ENCODE measurements at places on chromosomes 7 and 10. TPM values are rescaled to one million over a fixed set of nuclear protein-coding genes. Genes with fewer than 3 reads are reported as not detected.

The ST7 gene
- total RNA-seq, result 26.2 TPM

The HABP2 gene
- not detected for total RNA-seq

DNA sequence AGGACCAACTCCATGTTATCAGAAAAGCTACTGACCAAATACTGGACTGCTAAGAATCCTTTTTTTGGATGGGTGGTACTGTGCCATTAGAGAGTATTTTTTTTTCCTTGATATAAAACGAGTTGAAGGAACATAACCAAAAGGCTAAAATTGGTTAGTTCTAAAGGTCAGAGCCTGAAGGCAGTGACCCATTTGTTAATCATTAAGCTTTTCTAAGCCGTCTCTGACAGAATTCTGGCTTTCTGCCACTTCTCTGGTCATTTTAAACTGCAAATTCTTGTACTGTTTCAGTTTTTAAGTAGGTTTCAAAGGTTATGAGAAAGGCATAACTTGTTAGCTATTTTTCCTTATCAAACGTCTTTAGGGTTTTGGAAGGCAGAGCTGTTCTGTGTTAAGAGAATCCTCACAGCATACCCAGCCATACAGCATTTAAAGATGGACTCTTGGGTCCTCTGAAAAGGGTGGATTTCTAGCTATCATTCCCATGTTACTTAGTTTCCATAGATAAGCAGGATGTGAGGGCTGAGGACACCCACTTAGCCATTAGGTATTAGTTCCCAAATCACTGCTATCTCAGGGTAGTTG is 196.8 kb downstream of the RNLS start:
- DNase-seq, result peak; percentile 37

DNA sequence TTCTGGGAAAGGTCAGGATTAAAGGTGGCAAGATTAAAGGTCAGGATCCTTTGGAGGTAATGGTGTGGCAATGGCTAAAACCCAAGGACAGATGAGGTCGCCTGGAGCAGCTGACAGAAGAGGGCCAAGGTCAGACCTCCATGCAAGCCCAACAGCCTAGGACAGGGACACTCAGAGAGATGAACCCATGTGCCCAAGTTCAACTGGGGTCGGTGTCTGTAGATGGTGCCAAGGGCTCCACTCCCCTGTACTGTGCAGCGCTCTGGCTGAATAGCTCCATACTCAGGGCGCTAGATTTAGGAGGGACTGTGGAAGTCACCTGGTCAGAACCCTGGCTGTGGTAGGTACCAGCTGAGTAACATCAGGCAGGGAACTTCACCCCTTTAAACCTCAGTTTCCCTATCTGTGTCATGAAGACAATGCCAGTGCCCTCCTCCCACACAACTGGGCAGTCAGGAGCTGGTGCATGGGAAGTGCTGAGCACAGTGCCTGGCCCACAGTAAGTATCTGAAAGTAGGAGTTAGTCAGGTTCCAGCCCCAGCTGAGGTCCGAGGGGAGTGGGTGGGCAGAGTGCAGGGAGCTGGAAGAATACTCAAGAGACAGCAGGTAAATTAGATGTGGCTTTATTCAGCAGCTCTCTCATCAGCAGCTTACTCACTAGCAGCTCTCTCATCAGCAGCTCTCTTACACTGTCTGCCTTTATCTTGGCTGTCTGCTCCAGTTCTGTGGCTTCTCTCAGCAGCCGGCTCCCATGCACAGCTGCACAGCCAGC is 327.1 kb downstream of the GLRX3 start:
- no peak for DNase-seq

- DNase-seq, result no peak
Observed at GRCh38 chr10:6123532-6123931, 34.7 kb downstream of the RBM17 start.

GRCh38 chr7:25314731-25315267 is 86.5 kb upstream of the NPVF start:
- DNase-seq, result no peak

The UPK3B gene
- total RNA-seq, result 0.24 TPM

The GJC3 gene
- not detected for total RNA-seq

DNA sequence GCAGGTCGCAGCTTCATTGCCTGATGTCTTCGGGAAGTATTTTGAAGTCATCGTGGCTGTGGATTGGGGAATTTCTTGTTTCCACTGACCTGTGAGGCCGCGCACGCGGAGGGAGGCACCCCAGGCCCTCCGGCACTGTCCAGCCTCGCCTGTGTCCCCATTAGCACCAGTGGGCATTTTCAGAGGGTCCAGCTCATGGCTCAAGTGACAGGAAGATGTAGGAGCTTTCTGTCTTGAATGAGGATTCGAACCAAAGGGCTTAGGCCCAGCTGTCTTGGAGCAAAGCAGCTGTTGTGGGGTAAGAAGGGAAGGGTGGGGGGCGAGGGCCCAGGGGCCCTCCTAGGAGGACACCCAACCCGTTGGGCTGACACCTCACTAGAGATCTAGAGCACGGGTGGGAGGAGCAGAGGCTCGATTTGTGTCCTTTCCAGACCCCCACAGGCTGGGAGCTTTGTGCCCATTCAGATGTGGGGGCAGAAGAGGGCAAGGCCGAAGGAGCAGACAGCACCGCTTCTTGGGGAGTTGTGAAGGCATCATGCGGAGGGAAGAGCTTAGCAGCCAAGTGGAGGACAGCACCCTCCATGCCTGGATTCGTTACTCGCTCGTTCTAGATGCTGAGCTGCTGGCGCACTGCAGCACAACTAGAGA is 914 bp downstream of the ZNF37A start:
- DNase-seq, result peak; percentile 27

The ARHGAP12 gene
- 81.9 TPM for total RNA-seq

DNA sequence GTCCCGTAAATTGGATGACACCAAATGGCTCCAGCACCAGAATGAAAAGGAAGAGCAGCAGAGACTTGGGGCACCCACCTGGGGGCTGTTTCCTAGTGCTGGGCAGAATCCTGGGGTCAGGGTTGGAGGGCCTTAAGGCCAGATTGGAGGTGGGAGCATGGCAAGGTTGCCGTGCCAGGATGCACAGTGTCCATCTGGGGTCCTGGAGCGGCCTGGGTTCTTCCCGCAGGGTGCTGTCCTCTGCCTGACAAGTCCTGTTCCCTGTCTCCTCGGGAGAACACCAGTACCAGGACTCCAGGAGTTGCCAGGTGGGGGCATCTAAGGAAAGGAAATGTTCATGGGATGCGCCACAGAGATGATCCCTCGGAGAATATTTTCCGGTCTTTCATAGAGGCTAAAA is 42.8 kb downstream of the MGMT start:
- DNase-seq, result no peak

The PRSS37 gene
- total RNA-seq, result not detected

DNA sequence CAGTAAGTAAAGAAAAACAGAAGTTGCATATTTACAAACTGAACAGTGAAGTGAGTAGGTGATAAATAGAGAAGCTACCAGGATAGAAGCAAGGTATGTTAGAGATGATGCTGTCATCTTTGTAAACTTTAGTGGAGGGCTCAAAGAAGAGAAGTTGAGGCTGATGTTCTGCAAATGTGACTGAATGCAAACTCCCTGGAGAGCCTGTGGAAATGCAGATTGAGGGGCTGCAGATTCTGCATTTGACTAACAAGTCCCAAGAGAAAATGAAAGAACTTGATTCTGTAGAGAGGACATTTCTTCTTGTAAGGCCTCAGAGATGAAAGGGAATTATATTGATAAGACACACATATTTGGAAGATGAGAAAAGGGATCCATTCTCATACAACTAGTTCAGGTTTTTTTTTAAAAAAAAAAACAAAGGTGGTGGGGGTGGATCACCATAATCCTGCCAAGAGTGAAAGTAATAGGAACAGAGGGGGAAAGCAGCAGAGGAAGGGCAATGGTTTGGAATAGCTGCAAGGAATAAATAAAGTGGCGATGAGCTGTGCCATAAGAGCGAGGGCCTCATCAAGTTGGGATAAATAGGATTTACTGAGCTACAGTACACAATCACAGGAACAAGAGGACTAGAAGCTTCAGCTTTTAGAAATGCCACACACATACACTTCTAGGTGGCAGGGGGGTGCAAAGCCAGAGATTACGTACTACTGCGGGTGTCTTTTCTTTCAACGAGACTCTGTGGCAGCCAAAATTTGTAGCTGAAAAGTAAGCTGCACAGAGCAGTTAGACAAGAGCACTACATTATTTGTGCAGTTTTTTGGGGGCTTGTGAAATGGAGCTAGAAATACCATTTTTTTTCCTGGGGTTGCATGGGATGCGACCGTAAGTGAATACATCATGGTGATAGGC is 778.5 kb downstream of the NRG3 start:
- DNase-seq, result no peak

DNA sequence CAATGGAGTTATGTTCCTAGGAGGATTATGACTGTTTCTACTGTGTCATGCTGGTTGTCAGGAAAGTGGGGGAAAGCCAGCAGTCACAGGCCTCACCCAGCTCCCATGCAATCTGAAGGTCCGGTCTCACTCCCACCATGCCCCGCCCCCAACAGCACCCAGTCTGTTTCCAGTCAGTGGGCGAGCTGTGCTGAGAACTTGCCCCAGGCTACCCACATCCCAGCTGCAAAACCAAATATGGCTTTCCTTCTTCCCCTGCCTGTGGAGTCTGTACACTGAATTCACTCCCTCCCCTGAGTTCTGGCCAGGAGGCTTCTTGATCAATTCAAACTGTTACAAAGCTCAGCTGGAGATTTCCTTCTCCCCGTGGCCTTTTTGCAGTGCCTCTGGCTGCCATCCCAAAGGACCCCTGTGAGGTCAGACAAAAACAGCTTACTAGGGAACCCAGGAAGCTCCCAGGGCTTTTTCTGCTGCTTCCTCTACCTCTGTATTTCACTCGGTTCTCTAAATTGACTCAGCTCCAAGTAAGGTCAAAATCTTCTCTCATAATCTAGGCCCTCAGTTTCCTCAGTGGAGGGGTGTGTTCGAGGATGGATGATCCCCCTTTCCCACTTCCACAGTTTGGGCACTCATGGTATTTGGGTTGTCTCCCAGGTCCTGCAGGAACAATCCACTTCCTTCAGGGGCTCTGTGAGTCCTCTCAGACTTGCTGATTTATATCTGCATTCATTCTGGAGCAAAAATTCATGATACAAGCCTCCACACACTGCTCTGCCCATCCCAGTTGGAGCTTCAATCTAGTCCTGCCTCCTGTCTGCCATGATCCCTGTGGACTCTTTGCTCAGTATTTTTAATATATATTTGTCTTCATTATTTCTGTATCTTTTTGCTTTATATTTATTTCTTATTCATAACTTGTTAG is 205.5 kb downstream of the SEMA3D start:
- DNase-seq, result no peak

DNA sequence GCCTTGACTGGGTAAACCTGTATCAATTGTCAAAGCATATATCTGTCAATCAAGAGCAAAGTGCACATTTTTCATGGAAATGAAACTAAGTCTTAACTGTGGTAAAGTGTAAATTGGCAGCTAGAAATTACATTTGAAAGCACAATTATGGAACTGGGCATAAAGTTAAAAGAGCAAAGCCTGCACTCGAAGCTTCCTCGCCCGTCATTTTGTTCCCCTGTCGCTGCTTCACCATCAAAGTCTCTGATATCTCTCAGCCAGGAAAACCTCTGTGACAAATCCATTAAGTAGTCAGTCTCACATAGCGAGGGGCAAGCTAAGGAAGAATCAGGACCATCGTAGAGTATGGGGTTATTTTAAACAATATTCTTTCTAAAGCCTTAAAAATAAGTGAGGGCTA is 27.9 kb downstream of the PON1 start:
- DNase-seq, result no peak

DNA sequence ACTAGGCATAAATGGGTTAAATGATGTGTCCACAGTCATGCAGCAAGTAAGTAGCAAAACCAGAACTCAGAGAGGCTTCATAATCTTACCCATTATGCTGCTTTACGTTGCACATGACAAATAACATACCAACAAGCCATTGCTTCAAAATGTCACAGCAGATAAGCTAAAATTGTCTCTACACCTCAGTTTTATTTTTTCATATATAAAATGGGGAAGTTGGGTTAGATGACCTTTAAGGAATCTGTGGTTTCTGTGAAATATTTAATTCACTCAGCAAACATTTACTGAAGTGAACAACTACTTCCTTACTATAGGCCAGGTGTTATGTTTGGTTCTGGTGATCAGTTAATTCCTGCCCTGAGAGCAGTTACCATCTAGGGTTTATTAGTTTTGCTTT is 2.2 kb upstream of the ASCC1 start:
- DNase-seq, result no peak

Data from myocyte (in vitro differentiated cells).